HFFc6 (cell line): ENCODE measurements at places on chromosomes 6 and 20. TPM values are rescaled to one million over a fixed set of nuclear protein-coding genes. Genes with fewer than 3 reads are reported as not detected.

- DNase-seq: no peak
Observed at GRCh38 chr6:52620055-52620905, 43.4 kb upstream of the TRAM2 start.

GRCh38 chr6:63724721-63725120, 89.1 kb downstream of the PHF3 start:
- DNase-seq: no peak

Gene WFDC12
- not detected in 3 replicates for total RNA-seq

GRCh38 chr20:25324412-25324811, 66.2 kb downstream of the ABHD12 start:
- DNase-seq: no peak

- no peak for DNase-seq
Observed at GRCh38 chr6:134521116-134521501, 203.2 kb upstream of the SGK1 start.

Gene GHRH
- not detected in 3 replicates for total RNA-seq

- DNase-seq: no peak
Observed at GRCh38 chr6:43966374-43966658, 160.9 kb downstream of the MRPL14 start.

- DNase-seq: no peak
Observed at GRCh38 chr20:7113577-7114466, 346.3 kb downstream of the BMP2 start.

- peak; percentile 65 for DNase-seq
Observed at GRCh38 chr6:41713650-41714291, 21.6 kb downstream of the TFEB start.

Gene PHACTR1
- total RNA-seq: 2.9 to 4.2 TPM (median 3.9 TPM) in 3 replicates

DNA sequence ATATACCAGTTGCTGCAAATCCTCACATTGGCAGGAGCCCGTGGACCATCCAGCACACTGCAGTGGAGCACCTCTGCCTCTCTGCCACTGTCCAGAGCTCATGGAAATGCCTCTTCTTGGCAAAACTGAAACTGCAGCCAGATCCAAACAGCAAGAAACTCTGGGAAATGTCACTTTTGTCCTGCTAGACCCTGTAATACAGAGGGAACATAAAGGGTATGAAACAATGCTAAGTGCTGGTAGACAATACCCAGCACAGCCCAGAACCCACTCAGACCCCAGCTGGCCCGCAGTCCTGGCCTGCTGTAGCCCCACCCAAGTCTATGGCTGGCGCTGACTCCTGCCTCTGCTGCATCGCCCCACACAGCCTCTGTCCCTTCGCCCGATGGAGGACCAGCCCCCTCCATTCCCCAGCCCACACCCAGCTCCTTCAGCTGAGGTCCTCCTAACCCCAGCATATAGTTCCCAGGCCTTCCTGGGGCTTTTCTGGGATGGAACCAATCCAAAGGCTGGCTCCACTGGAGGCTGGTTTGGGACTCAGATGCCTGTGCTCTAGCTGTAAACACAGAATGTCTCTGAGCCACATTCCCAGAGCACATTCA, 242.5 kb downstream of the LRFN2 start:
- DNase-seq: no peak

- DNase-seq: peak; percentile 90
Observed at GRCh38 chr20:4064144-4064909, 49.0 kb upstream of the RNF24 start.

Gene RFX6
- not detected in 3 replicates for total RNA-seq

DNA sequence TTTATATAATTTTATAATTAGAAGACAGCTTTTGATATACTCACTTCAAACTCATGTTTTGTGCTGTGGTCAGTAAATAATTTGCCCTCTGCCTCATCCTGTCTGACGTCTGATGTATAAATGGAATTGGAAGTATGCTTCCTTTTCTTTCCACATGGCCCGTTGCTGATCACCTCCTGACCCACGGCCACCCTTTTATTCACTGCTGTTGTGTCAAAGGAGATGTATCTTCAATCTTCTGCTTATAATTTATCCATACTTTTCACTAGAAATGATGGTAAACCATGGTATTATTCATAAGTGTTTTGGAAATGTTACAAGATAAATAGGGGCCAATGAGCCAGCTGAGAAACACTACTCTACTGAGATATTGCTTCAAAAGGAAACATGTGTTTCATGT, 841.8 kb downstream of the PHF3 start:
- DNase-seq: no peak

GRCh38 chr20:6583134-6583738, 184.2 kb upstream of the BMP2 start:
- no peak for DNase-seq

Gene ZC2HC1B
- not detected in 2 replicates for total RNA-seq

DNA sequence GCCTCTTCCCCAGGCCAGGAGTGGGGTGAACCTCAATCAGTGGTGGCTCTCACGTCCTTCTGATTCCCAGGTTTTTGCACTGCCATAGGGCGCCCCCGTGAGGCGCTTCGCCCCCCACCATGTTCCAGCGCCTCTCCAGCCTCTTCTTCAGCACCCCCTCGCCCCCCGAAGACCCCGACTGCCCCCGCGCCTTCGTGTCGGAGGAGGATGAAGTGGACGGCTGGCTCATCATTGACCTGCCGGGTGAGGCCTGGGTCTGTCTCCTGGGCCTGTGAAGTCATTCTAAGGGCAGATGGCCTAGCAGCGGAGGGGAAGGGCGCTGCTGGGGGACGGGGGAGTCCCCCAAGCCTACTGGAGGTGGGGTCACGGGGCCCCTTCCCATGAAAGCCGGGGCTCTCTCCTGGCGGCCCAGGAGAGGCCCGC, 4.5 kb downstream of the TP53INP2 start:
- DNase-seq: peak; percentile 9

GRCh38 chr20:54566031-54566688, 90.8 kb downstream of the DOK5 start:
- DNase-seq: no peak

- DNase-seq: no peak
Observed at GRCh38 chr6:1798303-1798964, 188.7 kb downstream of the FOXC1 start.

Gene KCNK16
- not detected in 3 replicates for total RNA-seq

Gene TMEM30A
- total RNA-seq: 132 to 203 TPM (median 159 TPM) in 3 replicates

DNA sequence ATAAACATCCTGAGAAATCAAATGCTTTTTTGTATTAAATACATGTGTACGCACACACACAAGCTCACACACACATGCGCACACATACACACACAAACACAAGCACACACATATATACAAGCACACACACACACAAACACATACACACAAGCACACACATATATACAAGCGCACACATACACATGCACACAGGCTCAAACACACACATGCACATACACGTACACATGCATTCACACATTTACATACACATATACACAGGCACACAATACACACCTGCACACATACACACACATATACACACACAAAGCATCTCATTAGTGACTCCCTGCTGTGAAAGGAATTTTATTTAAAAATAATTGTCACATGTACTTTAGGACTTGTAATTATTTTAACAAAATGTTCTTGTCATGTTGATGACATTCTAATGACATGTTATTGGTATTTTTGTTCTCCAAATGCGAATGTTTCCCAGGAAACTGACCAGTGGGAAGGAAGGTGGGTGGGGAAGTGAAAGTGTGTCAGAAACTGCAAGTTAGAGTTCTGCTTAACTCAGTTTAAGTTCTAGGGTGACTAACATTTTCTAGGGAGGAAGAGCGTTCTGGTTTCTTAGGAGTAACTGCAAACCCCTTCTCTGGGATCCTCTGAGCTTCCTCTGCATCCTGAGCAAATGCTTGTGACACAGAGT, 113.9 kb upstream of the ZNF217 start:
- peak; percentile 45 for DNase-seq

DNA sequence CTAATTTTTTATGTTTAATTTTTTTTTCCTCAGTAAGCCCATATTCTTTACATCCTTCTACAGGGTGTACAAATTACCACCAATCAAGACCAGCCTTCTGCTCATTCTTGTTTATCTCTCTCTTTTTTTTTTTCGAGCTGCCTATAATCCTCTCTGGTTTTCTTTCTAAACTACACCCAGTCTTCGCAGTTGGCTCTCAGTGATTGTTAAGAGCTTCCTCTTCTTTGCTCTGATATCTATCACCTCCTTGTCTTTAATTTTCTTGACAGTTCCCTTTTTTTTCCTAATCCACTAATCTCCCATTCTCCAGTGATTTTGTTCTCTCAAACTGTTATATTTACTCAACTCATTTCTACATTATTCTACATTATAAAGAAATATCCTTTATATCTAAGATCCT, 38.5 kb upstream of the PTPRK start:
- no peak for DNase-seq

GRCh38 chr6:63814459-63814858, 178.9 kb downstream of the PHF3 start:
- DNase-seq: no peak

GRCh38 chr6:154872542-154873114, 122.5 kb upstream of the TIAM2 start:
- no peak for DNase-seq

DNA sequence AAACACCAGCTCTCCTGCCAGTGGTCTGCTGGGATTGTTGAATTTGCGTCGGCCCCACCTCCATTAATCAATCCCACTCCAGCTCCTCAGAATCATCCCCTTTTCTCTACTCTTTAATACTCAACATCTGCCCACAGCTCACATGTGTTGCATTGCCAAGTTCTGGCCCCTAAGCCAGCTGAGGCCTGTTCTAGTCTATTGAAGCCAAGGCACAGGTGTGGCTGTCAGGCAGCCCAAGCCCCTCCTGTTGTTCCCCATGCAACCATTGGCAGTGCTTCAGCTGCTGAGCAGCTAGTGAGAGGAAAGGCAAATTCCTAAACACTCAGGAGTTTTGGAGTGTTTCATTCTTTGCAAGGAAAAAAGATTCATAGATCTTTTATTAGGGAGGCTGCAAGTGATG, 128.0 kb upstream of the NT5E start:
- no peak for DNase-seq

Gene FAM110A
- total RNA-seq: 3.5 to 6.2 TPM (median 4.9 TPM) in 3 replicates

DNA sequence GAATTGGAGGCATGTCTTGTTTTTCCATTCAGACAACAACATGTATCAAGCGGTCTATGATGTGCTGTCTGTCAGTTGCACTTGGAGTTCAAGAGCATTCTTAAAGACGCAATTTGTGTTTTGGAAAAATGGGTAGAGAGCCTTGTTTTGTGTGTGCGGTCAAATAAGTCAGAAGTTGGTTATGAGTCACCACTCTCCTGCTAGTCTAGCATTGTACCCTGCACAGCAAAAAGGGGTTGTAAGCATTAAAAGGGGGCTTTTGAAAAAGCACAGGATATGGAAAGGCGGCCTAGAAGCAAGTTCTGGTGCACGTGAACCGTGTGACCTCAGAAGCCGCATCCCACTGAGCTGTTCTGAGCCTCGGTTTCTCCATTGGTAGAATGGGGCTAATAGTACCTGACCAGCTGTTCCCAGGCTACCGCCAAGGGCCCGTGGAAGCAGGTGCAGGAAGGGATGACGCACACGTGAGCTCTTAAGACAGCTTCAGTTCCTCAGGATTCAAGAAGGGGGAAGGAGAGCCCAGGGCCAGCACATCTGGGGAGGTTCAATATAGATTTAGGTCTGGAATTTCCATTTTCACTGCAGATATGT, 61.6 kb upstream of the SNX9 start:
- DNase-seq: peak; percentile 45

Gene SSTR4
- total RNA-seq: not detected in 3 replicates

GRCh38 chr20:9993137-9993536, 41.6 kb upstream of the ANKEF1 start:
- no peak for DNase-seq

DNA sequence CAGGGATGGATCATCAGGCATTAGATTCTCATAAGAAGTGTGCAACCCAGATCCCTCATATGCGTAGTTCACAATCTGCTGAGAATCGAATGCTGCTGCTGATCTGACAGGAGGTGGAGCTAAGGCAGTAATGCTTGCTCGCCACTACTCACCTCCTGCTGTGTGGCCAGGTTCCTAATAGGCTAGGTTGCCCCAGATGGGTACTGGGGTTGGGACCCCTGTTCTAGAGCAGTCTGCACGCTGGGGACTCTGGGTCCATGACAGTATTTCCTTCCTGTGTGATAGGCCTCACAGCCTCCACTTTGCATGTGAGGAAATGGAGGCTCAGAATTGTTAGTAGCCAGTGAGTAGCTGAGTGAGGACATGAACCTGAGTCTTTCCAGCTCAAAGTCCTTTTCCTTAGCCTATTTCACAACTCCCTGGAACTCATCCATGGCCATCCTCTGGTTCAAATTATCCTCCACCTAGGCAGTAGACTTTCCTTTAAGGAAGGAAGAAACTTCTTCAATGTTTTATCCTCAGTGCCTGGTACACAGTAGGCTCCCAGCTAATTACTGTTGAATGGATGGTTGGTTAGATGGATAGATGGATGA, 117.2 kb downstream of the SYCP2 start:
- no peak for DNase-seq

DNA sequence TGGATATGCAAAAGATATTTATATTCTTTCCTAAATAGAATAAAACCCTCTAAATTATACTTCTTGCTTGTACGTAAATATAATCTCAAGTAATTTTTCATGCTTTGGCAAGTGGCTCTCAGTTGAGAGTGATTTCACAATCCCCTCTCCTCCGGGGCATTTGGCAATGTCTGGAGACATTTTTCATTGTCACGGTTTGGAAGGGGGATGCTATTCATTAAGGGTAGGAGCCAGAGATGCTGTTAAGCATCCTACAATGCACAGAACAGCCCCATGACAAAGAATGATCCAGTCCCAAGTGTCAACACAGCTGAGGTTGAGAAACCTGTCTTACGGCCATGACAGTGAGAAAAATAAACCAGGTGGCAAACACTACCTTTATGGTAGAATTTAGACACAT, 75.7 kb downstream of the AGPAT4 start:
- no peak for DNase-seq

Gene HUS1B
- total RNA-seq: 0.34 TPM in 1 of 2 replicates, not detected in the other

DNA sequence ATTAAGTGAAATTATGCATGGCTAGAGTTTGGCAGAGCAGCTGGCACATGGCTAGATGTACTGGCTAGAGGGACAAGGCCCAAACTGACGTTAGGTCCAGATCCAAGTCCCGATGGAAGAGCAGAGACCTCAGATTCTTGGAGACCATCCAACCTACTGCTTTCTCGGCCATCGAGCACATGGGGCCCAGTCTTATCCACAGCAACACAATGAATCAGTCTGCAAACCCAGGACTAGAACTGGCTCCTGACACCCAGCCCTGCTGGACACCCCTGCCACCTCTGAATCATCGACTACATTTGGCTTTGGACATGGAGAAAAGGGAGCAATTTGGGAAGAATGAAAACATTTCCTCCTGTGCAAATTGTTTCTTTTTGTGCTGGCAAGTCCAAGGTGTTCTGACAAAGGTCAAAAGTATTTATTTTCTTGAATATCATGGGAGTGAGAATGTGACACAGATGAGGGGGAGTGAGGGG, 23.9 kb upstream of the YWHAB start:
- DNase-seq: peak; percentile 70
